ENCODE measurements at places on chromosomes 7 and 10. TPM values are rescaled to one million over a fixed set of nuclear protein-coding genes. Genes with fewer than 3 reads are reported as not detected.

PPP1R9A gene
- 30.8 TPM for polyA plus RNA-seq

NUTM2A gene
- polyA plus RNA-seq: not detected

FOXI2 gene
- polyA plus RNA-seq: not detected

WNT16 gene
- 40.3 TPM for polyA plus RNA-seq

Data from Purkinje cell (primary cell).